ENCODE measurements at places on chromosomes 13 and 19. TPM values are rescaled to one million over a fixed set of nuclear protein-coding genes. Genes with fewer than 3 reads are reported as not detected.

The USHBP1 gene
- 2.6 TPM for total RNA-seq

The S1PR2 gene
- total RNA-seq, result 2.0 TPM

The ZNF439 gene
- total RNA-seq, result 0.30 TPM

The PEX11G gene
- 1.3 TPM for total RNA-seq

The LILRA1 gene
- 0.34 TPM for total RNA-seq

The CCDC194 gene
- 0.51 TPM for total RNA-seq

The GSX1 gene
- total RNA-seq, result not detected

The YJEFN3 gene
- 1.6 TPM for total RNA-seq

The FAM32A gene
- 32.5 TPM for total RNA-seq

The RASL11A gene
- 5.6 TPM for total RNA-seq

The BCAM gene
- total RNA-seq, result 27.1 TPM

DNA sequence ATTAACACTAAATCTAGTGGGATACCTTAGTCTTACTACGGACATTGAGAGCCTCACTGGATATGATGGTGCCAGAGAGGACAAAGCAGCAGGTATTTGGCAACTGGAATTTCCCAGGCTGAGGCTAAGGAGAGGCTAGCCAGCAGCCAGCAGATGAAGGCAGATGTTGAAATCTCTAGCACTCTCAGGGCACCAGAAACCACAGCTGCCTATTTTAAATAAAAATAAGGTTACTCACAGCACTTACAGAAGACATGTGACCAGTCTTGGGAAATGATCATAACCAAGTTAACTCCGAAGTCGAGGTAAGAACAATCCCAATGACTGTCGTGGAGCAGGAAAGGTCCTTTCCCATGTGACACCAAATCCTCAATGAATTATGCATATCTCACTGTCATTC, 1726.0 kb downstream of the EFNB2 start:
- H3K27me3 ChIP-seq, result no peaks in the 10 kb centered on the region
- DNase-seq, result no peak

DNA sequence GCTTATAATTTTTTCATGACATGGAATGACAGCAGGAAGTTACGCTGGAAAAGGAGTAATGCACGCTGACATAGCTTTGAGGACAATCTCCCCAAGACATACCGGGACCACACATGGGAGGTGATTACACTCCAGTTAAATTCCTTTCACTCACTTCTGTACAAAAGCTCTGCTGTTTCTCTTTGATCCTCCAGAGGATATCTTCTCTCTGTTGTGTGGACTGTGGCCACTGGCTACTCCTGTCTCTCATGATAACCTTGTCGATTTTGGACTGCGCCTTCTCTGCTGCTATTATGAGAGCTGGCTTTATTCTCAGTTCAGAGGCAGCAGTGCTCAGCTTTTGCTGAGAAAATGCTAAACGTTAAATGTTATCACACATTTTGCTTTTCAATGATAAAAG, 464.6 kb downstream of the FGF9 start:
- H3K36me3 ChIP-seq, result no peaks in the 10 kb centered on the region
- no peaks in the 10 kb centered on the region for H3K27me3 ChIP-seq
- H3K27ac ChIP-seq, result no peak overlapping the region
- no peak overlapping the region for H3K4me3 ChIP-seq
- DNase-seq, result no peak
- H3K4me1 ChIP-seq, result no peaks in the 10 kb centered on the region

- H3K4me3 ChIP-seq, result no peak overlapping the region
- no peak for DNase-seq
- no peaks in the 10 kb centered on the region for H3K4me1 ChIP-seq
- H3K36me3 ChIP-seq, result no peaks in the 10 kb centered on the region
- H3K27me3 ChIP-seq, result no peaks in the 10 kb centered on the region
Observed at GRCh38 chr13:69585656-69586055, 522.0 kb upstream of the ATXN8OS start.

- H3K36me3 ChIP-seq, result no peaks in the 10 kb centered on the region
- H3K27me3 ChIP-seq, result no peaks in the 10 kb centered on the region
- no peaks in the 10 kb centered on the region for H3K4me1 ChIP-seq
- peak overlapping the region; percentile 58 for H3K4me3 ChIP-seq
- H3K27ac ChIP-seq, result no peak overlapping the region
- peak; percentile 78 for DNase-seq
Observed at GRCh38 chr19:9914315-9915207, 21.8 kb downstream of the OLFM2 start.

DNA sequence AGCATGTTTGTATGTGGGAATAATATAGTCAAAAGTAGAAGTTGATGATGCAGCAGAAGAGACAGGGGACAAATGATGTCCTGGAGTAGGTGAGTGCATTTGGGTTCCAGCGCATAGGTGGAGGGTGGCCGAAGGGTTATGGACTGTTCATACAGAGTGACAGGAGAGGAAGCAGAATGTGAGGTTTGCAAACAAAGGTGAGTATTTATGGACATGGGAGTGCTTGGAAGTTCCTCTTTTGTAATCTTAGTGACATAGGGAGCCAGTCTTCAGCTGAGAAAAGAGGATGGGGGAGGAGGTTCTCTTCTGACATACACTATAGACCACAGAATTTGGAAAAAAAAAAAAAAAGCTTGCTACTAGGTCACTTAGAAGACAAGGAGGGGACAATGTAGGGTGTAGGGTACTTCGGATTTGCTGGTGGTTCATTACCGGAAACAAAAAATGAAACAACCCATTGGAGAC, 331.6 kb downstream of the DLEU7 start:
- H3K4me1 ChIP-seq, result peaks cover 22% of the 10 kb centered on the region
- no peaks in the 10 kb centered on the region for H3K27me3 ChIP-seq
- H3K4me3 ChIP-seq, result peak overlapping the region; percentile 47
- DNase-seq, result no peak

GRCh38 chr13:83773961-83774360, 108.3 kb downstream of the SLITRK1 start:
- H3K27me3 ChIP-seq, result no peaks in the 10 kb centered on the region
- H3K27ac ChIP-seq, result no peak overlapping the region
- DNase-seq, result no peak
- no peaks in the 10 kb centered on the region for H3K4me1 ChIP-seq
- no peak overlapping the region for H3K4me3 ChIP-seq
- H3K36me3 ChIP-seq, result no peaks in the 10 kb centered on the region

DNA sequence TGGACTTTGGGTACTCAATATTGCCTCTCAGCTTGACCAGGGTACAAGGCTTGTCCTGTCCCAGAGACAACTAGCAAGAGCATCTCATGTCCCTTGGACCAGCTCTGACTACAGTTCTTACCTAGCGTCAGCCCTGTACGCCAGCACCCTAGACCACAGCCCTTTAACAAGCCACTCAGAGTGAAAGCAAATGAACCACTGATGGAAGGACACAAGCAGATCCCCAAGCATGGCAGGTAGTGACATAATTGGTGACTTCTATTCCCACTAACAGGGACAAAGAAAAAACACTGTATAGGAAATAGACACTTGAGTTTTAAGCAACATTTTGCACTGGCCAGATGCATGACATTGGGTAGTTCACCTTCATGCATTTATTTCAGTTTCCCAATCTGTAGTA, 8.8 kb upstream of the LRCH1 start:
- no peak overlapping the region for H3K27ac ChIP-seq
- no peaks in the 10 kb centered on the region for H3K4me1 ChIP-seq
- H3K27me3 ChIP-seq, result no peaks in the 10 kb centered on the region

DNA sequence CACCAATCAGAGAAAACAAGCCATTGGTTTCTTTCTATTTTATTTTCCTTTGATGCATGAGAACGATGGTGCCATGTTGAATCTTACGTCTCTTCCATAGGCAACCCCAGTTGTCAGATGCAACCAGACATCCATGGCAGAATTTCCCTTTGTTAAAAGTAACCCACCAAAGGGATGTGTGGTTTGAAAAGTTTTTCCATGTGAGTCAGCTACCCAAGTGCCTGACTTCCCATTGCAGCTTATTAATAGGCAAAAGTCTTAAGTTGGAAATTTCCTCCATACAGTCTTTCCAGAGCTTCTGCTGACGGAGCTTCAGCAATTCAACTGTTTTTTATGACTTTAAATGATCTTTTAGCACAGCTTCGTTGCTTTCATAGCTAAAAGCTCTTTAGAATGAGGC, 73.8 kb upstream of the FAM216B start:
- H3K27me3 ChIP-seq, result no peaks in the 10 kb centered on the region
- H3K36me3 ChIP-seq, result no peaks in the 10 kb centered on the region
- no peak for DNase-seq
- no peak overlapping the region for H3K4me3 ChIP-seq

GRCh38 chr13:107545946-107546502, 669.3 kb downstream of the LIG4 start:
- H3K4me1 ChIP-seq, result no peaks in the 10 kb centered on the region
- H3K4me3 ChIP-seq, result no peak overlapping the region
- H3K27me3 ChIP-seq, result no peaks in the 10 kb centered on the region

GRCh38 chr19:55694656-55695491, 19.8 kb downstream of the EPN1 start:
- no peak for DNase-seq
- H3K36me3 ChIP-seq, result peaks cover 92% of the 10 kb centered on the region
- no peak overlapping the region for H3K27ac ChIP-seq
- no peak overlapping the region for H3K4me3 ChIP-seq
- no peaks in the 10 kb centered on the region for H3K27me3 ChIP-seq
- H3K4me1 ChIP-seq, result no peaks in the 10 kb centered on the region

DNA sequence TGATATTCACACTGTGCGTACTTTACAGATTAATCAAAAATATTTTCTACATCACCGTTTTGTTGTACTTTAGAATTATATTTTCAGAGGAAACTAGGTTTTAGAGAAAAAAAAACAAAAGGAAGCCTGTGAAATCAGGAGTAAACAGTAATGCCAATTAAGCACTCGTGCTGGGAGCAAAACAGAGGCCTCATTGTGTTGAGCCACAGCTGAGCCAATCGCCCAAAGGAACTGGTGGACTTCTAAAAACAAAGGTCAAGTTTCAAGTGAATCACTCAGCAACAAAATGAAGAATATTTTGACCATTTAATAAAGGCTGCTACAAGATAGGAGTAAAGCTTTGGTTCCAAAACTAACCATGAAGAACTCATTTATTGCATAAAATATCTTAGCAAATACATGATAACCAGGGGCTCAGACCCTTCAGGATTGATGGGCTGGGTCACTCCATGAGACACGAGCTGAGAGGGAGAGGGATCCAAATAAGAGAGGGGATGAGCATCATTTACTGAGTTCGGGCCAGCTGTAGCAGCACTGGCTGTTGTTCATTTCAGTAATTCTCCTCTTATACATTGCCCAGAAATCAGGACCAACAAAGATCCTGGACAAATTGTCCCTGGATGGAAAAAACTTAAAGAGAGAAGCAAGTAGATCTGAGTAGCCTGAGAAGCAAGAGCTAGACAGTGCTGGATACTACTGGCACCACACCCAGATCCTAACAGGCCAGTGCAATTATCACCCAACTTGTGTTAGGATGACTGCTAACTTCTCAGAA, 8.3 kb upstream of the NALCN start:
- DNase-seq, result no peak
- H3K27me3 ChIP-seq, result no peaks in the 10 kb centered on the region
- no peaks in the 10 kb centered on the region for H3K36me3 ChIP-seq
- H3K4me3 ChIP-seq, result no peak overlapping the region
- no peaks in the 10 kb centered on the region for H3K4me1 ChIP-seq

- peaks cover 100% of the 10 kb centered on the region for H3K36me3 ChIP-seq
- no peaks in the 10 kb centered on the region for H3K4me1 ChIP-seq
- H3K27me3 ChIP-seq, result no peaks in the 10 kb centered on the region
- DNase-seq, result no peak
- H3K27ac ChIP-seq, result no peak overlapping the region
Observed at GRCh38 chr19:43735957-43736356, 18.8 kb downstream of the SMG9 start.

GRCh38 chr19:34305221-34306083, 51.1 kb downstream of the GARRE1 start:
- no peak overlapping the region for H3K4me3 ChIP-seq
- H3K4me1 ChIP-seq, result peaks cover 36% of the 10 kb centered on the region
- no peak for DNase-seq
- no peaks in the 10 kb centered on the region for H3K27me3 ChIP-seq
- peaks cover 32% of the 10 kb centered on the region for H3K36me3 ChIP-seq

GRCh38 chr13:30798776-30799355, 63.5 kb downstream of the ALOX5AP start:
- H3K27ac ChIP-seq, result no peak overlapping the region
- H3K4me3 ChIP-seq, result no peak overlapping the region
- peaks cover 2% of the 10 kb centered on the region for H3K4me1 ChIP-seq
- no peaks in the 10 kb centered on the region for H3K36me3 ChIP-seq
- DNase-seq, result no peak

GRCh38 chr13:77386046-77386445, 59.2 kb upstream of the MYCBP2 start:
- no peaks in the 10 kb centered on the region for H3K36me3 ChIP-seq
- H3K27ac ChIP-seq, result no peak overlapping the region
- H3K4me3 ChIP-seq, result no peak overlapping the region
- H3K27me3 ChIP-seq, result no peaks in the 10 kb centered on the region
- DNase-seq, result no peak
- no peaks in the 10 kb centered on the region for H3K4me1 ChIP-seq

DNA sequence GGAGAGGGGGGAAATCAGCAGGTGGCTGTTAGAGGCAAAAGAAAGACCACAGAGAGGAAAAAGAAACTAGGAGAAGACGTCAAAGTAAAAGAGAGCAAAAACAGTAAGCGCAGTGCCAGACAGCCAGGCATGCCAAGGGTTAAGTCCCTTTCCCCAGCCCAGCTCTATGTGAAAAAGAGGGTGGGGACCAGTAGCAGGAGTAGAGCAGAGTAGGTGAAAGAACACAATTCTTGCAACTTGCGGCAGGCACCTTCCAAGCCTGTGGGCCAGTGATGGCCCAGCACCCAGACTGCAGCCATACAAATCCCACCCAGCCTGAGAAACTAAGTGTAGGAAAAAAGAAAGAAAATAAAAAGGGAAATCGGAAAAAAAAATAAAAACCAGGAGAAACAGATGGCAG, 64.2 kb upstream of the ZNF85 start:
- no peak overlapping the region for H3K4me3 ChIP-seq
- no peak overlapping the region for H3K27ac ChIP-seq
- H3K4me1 ChIP-seq, result no peaks in the 10 kb centered on the region
- no peaks in the 10 kb centered on the region for H3K36me3 ChIP-seq
- no peaks in the 10 kb centered on the region for H3K27me3 ChIP-seq
- no peak for DNase-seq

- no peaks in the 10 kb centered on the region for H3K27me3 ChIP-seq
- DNase-seq, result no peak
- H3K36me3 ChIP-seq, result peaks cover 87% of the 10 kb centered on the region
- H3K27ac ChIP-seq, result peak overlapping the region; percentile 16
- H3K4me3 ChIP-seq, result no peak overlapping the region
Observed at GRCh38 chr19:17562097-17562496, 6.6 kb downstream of the COLGALT1 start.

DNA sequence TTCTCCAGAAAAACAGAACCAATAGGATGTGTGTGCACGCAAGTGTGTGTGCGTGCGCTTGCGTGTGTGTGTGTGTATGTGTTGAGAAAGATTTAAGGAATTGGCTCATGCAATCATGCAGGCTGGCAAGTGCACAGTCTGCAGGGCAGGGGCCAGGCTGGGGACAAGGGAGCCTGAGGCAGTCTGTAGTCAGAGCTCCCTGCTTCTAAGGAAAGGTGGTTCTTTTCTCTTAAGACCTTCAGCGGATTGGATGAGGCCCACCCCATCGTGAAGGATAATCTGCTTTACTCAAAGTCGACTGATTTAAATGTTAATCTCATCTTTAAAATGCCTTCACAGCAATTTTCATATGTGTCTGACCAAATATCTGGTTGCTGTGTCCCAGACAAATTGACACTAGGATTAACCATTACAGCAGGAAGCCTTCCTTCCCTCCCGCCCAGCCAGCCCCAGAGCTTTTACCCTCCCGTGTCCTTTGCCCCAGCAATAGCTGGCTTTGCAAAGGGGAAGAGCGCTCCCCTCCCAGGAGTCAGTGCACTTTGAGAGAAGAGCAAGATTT, 15.0 kb upstream of the NAXD start:
- no peak overlapping the region for H3K27ac ChIP-seq
- H3K36me3 ChIP-seq, result no peaks in the 10 kb centered on the region
- DNase-seq, result no peak
- H3K4me3 ChIP-seq, result no peak overlapping the region
- H3K27me3 ChIP-seq, result no peaks in the 10 kb centered on the region

All from psoas muscle (tissue), 8 donors.